ENCODE measurements at places on chromosomes 1 and 21.

DNA sequence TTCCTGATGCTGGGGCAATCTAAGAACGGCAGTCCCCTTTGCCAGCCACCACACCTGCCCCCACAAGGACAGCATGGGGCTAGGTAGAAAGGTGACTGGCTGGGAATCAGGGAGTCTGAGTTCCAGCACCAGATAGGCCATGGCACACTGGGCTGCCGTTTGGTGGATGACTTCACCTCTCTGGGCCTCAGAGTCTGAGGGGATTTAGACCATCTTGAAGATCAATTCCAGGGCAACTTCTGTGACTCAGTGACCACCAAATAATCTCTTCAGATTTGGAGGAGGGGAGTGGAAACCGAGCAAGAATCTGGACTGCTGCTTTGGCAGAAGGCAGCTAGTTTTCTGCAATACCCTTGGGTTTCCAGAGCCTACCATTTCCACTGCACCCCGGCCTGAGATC is 92.1 kb upstream of the EDN2 start:
- no peak for DNase-seq

DNA sequence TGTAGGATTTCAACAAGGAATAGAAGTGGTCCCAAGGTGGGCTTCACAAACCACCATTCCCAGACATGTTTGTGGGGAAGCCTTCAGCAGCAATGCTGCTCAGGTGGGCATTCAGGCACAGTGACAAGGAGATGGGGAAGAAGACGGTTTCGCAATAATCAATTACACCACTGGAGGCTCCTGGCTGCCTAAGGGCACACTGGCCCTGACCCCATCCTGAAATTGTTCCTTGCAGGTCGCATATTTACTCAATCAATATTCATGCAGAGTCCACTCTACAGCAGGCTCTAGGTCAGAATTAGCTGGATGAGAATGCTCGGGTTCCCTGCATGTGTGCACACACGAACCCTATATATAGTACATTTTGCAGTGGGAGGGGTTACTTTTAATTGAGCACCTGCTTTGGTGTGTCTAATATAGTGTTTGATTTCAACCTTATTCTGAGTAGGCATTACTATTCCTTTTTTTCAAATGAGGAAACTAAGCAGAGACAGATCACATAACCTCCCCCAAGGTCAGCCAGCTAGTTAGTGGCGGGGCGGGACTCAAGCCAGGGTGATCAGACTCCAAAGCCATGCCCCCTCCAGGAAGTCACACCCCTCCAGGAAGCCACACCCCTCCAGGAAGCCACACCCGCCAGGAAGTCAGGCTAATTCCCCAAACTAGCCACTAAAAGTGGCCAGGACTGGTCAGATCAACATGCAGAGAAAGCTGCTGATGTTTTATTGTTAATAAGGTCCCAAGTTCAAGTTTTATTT is 106.5 kb downstream of the HLCS start:
- DNase-seq: peak; percentile 2

DNA sequence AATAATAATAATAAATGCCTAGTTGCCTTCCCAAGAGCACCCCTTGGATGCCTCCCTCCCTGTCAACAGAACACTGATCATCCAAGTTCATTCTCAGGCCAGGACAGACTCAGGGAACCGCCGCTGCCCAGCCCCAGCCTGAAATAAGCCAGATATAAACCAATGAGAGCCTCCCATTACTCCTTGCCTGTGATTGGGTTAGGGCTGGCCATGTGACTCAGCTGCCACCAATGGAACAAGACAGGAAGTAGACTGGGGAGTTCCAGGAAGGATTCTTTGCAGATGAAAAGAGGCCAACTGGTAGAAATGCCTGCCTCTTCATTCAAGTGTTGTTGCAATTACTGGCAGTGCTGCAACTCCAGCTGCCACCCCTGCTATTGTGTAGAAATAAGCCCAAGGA is 146.4 kb upstream of the TIAM1 start:
- no peak for DNase-seq

GRCh38 chr1:188269956-188270355 is 1441.2 kb downstream of the PLA2G4A start:
- DNase-seq: no peak

DNA sequence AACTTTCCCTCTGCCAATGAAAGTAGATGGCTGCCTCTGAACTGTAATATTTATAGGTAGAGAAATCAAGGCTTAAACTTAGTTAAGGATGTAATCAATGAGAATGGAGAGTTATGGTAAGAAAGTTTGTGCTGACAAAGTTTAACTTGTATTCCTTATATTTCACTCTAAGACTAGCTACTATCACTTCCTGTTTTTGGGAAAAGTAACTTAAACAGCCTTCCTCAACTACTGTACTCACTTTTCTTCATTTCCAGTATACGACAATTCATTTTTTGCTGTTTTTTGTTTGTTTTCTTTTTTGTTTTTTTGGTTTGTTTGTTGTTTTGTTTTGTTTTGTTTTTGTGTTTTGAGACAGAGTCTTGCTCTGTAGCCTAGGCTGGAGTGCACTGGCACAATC is 3.7 kb downstream of the RGS18 start:
- DNase-seq: no peak

DNA sequence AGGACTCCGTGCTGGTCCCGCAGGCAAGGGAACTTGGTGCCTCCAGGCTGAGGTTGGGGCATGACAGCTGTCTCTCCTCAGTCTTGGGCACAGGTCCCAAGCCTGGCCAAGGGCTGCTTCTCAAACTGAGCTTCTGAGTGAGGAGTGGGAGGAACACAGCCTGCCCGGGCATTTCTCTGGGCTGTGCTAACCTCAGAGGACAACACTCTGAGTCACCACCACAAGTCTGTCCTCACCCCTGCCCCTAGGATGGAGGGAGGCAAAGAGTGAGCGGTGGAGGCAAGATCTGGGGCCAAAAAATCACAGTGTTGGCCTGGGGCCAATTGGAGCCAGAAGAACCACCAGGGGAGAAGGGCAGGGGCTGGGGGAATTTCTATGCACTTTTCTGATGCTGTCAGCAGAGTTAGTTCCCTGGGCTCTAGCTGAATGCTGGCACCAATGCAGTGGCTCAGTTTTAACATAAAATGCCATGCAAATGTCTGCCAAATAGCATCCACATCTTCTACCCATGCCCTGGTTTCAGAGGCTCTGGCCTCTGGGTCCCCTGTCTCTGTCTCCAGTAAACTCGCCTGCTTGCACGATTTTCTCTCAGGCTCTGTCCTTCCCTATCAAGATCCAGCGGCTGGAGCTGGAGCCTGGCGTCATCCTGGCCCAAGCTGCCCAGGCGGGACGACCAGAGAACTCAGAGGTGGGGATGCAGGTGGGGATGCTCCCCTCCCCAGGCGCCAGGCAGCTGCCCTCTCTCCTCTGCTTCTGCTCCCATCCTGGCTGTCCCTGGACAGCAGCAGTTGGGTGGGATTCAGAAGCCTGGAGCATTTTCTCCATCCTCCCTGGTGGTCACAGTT is 11.0 kb upstream of the CDK18 start:
- DNase-seq: no peak

DNA sequence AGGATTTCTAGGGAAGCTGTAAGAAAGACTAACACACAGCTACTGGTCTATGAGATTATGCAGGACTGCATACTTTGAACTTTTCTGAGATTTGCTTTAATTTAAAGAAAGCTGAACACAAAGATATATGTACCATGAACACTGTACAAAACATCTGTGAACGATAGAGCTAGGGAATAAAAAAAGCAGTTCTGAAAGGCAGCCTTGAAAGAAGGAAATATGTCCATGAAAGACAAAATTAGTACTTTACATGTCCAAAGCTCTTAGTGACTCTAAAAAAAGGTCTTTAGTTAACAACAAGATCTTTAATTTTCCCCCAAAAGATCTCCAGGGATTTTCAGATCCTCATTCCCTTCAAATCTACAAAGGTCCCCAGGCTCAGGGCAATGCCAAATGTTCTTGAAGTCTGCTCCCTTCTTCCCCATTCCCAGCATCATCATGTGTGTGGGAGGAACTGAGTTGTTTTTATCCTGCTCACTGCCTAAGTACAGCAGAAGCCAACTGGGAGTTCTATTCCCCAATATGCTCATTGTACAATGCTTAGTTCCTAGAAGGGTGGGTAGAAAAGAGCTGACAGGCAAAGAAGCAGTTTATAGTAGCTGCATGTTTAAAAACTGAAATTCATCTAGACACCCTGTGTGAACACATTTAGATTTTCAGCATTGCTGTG is 60.1 kb upstream of the PTCH2 start:
- DNase-seq: no peak

GRCh38 chr1:232589111-232589811 is 40.7 kb downstream of the SIPA1L2 start:
- no peak for DNase-seq

- no peak for DNase-seq
Measured at GRCh38 chr1:215958841-215959240, 391.7 kb downstream of the KCTD3 start.

DNA sequence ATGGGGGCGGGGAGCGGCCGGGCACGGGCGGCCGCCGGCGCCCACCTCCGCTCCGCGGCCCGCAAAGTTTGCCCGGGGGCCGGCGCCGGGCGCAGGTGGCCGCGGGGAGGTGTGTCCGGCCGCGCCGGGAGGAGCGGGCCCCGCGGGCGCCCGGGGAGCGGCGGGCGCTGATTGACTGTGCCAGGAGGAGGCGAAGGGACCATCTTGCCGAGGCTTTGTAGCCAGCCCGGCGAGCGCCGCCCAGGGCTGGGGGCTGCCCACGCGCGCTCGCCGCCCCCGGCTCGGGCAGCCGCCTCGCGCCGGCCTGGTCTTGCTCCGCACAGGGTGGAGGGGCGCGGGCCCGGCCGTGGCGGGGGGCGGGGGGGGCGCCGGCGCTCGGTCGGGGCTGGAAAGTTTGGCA is 432 bp downstream of the EPHB2 start:
- DNase-seq: no peak

DNA sequence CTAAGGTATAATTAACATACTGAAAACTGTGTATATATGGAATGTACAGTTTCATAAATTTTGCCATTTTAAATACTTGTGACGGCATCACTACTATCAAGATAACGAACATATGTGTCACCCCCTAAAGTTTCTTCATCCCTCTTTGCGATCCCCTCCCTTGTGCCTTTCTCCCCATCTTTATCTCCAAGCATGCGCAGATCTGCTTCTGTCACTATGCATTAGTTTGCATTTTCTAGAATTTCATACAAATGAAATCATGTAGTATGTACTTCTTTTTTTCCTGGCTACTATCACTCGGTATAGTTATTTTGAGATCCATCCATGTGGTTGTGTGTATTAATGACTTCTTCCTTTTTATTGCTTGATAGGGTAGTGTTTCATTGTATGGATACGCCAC is 154.9 kb downstream of the ZNF648 start:
- no peak for DNase-seq

GRCh38 chr21:39599191-39599970 is 13.4 kb upstream of the B3GALT5 start:
- no peak for DNase-seq

- DNase-seq: no peak
Measured at GRCh38 chr1:54975356-54976108, 4.9 kb upstream of the TMEM61 start.

DNA sequence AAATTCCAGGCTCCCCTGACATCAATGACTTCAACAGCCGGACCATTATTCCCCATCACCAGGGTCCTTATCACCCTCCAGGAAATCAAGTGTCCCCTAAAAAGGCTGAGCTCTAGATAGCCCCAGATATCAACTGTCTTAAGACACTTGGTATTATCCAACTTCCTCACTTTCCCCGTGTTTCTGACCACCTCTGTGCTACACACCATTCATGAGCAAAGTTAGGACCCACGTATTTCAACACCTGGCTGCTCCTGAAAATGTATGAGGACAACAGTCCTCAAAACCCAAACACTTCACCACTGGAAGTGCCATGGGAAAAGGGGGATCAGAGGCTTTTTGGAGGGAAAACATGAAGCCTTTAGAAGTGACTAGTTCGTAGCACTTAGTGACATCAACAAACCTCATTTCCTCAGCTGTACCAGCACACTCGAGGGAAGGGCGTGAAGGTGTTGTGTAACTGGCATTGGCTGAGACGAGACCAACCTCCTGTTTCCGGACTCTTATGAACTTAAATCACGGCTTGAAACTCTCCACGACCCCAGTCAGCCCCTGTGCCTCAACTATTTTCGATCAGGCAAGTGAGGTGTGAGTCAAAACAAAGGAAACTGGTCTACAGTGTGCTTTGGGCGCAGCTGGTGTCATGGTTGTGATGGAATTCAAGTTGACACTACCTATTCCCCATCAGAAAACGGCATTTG is 4.1 kb upstream of the CHD5 start:
- no peak for DNase-seq
